NCI-H1417 (cell line): ENCODE measurements at places on chromosomes 12 and 14.
A peak's percentile ranks its signal among the peaks of the same experiment; 100 is the strongest.

GRCh38 chr12:41106315-41106714 is 81.8 kb upstream of the PDZRN4 start:
- DNase-seq: no peak

GRCh38 chr12:72082986-72083820 is 144.6 kb downstream of the TPH2 start:
- peak; percentile 24 for DNase-seq

DNA sequence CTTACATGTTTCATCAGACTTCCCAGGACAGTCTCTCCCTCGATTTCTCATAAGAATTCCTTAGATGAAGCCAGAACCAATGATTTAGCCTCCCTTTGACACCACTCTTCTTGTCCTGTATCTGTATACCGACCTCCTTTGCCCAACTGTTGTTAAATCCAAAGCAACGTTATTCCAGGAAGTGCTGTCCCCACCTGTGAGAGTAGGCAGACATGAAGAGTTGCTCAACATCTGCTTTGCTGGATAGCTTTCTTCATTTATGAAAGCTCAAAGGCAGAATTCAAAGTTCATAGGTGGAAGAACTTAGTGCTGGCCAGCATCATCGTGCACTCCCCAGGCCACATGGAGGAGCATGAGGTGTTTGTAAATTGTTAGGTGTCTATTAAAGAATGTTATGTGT is 55.6 kb downstream of the GTF2A1 start:
- DNase-seq: no peak

GRCh38 chr12:125089083-125089482 is 23.8 kb downstream of the AACS start:
- DNase-seq: peak; percentile 35

GRCh38 chr14:44453433-44454171 is 53.5 kb downstream of the FSCB start:
- no peak for DNase-seq

GRCh38 chr12:92362785-92363184 is 217.1 kb upstream of the BTG1 start:
- DNase-seq: no peak

DNA sequence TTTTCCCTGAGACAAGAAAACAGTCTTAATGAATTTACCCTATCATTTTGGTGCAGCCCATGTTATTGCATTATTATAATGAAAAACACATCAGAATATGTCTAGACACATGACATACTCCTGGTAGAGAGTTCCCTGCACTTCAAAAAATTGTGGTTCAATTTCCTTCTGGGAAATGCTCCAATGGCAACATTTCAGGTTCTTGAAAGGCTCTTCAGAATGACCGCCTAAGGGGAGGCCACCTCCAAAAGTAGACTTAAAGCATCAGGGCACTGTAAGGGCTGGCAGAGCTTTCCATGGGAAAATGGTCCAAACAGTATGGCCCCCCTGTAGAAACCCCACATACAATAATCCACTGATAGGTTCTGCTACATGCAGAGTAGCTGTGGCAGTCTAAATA is 110.7 kb downstream of the SLC25A21 start:
- no peak for DNase-seq

GRCh38 chr12:4448371-4448940 is 2.8 kb upstream of the FGF6 start:
- DNase-seq: no peak

- no peak for DNase-seq
Observed at GRCh38 chr12:47817272-47818006, 2.3 kb downstream of the HDAC7 start.

- DNase-seq: no peak
Observed at GRCh38 chr12:69447892-69448291, 22.3 kb upstream of the FRS2 start.

GRCh38 chr14:64968651-64969050 is 3.5 kb downstream of the RAB15 start:
- DNase-seq: no peak

DNA sequence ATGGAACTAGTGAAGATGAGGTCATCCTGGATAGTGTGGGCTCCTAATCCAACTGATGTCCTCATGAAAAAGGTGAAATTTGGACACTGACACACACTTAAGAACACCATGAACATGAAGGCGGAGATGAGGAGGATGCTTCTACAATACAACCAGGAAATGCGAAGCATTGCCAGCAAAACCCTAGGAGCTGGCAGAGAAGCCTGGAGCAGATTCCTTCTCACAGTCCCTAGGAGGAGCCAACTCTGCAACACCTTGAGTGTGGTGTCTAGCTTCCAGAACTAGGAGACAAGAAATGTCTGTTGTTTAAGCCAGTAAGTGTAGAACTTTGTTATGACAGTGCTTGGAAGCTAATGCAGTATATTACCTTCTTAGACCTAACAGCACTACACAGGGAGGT is 191.9 kb upstream of the PWP1 start:
- DNase-seq: no peak

GRCh38 chr12:46459111-46459510 is 86.5 kb upstream of the SLC38A2 start:
- no peak for DNase-seq

- DNase-seq: no peak
Observed at GRCh38 chr12:132772606-132773005, 11.0 kb upstream of the ANKLE2 start.

DNA sequence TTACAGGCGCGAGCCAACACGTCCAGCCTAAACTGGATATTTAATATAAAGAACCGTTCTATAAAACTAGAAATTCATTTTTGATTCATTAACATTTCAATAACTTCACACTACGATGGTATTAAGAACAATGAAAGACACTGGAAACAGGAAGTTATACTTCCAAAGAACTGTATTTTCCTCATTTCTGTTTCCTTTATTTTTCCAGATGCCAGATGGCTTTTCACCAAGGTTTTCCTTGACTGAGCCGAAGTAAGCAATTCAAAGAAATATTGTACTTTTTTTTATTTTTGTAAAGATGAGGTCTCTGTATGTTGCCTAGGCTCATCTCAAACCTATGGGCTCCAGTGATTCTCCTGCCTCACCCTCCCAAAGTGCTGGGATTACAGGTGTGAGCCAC is 28.2 kb downstream of the EEA1 start:
- DNase-seq: no peak

DNA sequence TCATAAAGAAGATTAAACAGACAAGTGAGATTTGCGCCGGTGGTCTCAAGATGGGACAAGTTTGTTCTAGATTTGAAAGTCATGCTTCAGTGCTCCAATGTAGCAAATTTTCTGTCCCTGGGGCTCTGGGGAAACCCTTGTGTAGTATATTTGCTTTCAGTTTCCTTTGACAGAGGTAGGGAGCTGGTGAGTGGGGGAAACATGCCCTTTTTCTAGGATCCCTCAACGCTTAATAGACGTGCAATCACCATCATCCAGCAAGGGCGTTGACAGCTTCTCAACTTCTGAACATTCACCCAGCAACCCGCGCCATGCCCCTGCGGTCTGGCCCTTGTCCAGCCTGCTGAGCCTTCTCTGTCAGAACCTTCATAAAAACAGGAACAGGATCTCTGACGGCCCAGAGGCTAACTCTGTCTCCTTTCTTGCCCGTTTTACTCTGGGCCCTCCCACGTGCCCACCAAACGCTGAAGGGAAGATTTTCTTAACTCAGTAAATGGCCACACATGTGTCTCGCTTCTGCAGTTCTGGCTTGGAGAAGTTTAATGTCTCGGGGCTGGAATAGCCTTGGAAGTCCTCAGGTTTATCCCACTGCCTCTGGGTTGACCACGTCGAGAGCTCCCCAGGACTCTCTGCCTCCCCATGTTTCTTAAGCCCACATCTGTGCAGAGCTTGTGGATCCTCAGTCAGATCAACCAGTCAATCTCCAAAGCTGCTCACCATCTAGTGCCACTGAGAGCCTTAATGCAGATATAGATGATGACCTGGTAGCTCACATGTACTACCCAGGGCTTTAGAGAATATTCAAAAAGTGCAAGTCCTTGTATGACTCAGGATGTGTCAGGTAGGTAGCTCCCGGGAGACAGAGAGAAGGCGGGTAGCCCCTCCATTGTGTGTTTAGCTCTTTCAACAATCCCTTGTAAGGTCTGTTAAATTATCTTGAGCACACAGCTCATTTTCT is 58.1 kb upstream of the CCND2 start:
- DNase-seq: no peak

DNA sequence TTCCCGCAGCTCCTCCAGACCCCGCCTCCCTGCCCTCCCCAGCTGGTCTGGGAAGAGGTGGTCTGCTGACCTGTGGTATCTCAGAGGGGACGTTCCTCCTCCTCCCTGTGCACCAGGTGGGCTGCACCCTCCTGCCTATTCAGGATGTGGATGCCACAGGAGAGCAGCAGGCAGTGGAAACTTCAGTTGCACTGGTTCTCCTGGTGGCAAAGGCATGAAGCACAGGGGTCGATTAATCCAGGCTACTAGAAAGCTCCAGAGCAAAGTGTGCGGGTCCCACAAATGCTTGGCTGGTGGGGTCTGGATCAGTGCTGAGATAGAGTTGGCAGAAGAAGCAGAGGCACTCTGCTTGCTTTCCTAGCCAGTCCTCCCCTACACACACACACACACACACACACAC is 197.0 kb downstream of the SLC41A2 start:
- DNase-seq: no peak

DNA sequence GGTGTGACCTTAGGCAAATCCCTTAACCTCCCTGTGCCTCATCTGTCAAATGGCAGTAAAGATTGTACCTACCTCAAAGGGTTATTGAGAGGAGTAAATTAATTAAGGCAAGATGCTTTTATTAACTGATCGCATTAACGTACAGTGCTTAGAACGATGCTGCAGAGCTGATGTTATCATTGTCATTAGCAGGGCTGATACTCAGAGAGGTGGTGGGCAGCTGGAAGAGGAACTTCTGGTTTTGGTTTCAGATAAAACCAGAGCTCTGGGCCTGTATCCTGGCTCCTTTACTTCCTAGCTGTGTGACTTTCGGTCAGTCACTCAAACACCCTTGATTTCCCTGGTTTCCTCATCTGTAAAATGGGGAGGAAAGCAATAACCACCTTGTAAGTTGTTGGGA is 55.1 kb downstream of the CALM1 start:
- DNase-seq: no peak

- DNase-seq: no peak
Observed at GRCh38 chr14:47658041-47658440, 17.4 kb downstream of the MDGA2 start.

- DNase-seq: no peak
Observed at GRCh38 chr14:57785058-57785457, 80.8 kb downstream of the SLC35F4 start.

DNA sequence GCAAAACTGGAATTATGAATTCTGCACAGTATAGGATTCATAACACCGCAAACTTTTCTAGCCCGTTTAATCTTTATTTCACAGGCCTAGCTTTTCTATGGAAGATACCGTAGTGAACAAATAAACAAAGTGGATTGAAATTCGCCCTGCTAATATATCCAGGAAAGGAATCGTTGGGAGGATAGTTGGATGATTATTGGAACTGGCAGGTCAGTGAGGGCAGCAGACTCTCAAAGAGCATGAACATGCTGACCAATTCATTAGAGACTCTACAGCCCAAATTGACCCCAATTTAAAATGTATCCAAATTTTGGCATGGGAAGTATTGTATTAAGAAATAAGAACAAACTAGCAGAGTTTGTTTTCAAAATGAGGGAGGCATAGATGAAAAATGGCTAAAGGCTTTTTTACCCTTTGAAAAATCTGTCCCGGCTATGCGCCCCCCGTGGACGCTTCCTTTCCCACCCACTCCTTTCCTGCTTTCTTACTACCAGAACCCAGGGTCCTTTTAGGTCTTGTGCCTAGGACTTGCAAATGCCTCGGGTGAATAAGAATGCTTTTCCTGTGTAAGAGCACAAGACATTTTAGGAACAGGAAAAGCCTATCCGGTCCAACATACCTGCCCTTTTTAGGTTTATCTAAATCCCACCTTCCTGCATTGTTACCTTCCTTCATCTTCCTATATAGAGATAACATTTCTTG is 84.6 kb upstream of the PTPRB start:
- DNase-seq: no peak

DNA sequence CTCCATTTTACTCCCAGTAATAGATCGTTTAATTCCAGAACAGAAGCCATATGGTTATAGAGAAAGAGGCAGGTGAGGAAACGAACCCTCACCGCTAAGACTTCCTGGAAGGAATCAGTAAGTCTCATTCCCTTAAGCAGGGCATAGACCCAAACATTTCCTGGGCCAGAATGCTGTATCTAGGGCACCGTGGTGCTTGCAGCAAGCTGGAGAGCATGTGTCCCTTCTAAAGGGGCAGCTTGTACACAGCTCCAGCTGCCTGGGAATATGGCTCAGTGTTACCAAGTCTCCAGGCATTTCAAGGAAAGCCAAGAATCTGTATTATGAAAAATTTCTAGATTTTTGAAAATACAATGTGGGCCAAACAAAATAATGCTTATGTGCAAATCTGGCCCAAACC is 73.4 kb downstream of the PPM1H start:
- DNase-seq: no peak

- no peak for DNase-seq
Observed at GRCh38 chr14:70139384-70139783, 49.4 kb downstream of the SLC8A3 start.

DNA sequence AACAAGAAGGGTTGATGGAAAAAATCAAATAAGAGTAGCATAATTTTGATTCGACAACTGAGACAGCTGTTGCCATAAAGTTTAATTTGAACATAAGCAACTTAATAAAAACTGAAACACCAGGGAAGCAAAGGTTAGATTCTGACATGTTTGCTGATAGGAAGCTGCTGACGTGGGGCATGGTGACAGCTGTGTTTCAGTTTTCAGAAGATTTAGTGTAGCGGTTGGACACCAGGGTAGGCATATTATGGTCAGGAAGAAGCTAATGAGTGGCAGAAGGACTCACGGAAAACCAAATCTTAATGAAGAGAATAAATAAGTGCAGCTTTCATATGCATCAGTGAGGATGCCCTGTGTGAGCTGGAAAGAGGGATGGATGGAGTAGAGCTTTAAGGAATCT is 336.7 kb upstream of the RPL10L start:
- no peak for DNase-seq
